ENCODE measurements at places on chromosomes 3 and 15.

GRCh38 chr3:149844091-149844490 is 31.1 kb downstream of the RNF13 start:
- peaks cover 49% of the 10 kb centered on the region for H3K36me3 ChIP-seq
- no peaks in the 10 kb centered on the region for H3K27me3 ChIP-seq
- H3K27ac ChIP-seq, result no peak overlapping the region
- no peak overlapping the region for H3K4me3 ChIP-seq
- H3K4me1 ChIP-seq, result peaks cover 68% of the 10 kb centered on the region

DNA sequence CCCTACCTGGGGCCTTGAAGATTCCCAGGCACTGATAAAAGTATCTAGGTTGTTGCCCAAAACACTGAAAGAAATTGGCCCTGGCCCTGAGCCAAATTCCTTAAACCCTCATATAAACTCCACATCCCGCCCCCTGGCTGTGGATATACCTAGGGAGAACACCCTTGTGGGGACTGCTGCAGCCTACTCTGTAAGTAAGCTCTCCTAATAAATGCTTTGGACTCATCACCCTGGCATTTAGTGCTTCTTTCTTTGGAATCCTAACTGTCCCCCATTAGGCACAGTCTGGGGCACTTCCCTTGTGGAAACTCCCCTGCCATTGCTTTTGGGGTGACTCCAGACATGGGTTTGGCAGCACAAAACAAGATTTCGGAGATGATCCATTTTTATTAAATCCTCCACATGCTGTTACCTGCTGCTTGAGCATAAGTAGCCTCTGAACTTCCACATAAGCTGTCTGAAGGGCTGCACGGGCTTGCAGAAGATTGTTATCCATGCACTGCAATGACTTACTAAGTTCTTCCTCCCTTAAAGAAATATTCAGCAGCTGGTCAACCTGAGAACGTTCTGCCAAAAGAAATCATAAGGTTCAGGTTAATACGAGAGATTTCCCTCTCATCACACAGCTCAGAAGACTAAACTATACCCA is 46.4 kb downstream of the ZNF106 start:
- no peaks in the 10 kb centered on the region for H3K27me3 ChIP-seq
- peaks cover 52% of the 10 kb centered on the region for H3K36me3 ChIP-seq
- H3K4me3 ChIP-seq, result no peak overlapping the region
- no peak for ATAC-seq
- no peak overlapping the region for H3K27ac ChIP-seq

GRCh38 chr15:35000511-35000910 is 12.4 kb upstream of the ZNF770 start:
- H3K4me3 ChIP-seq, result no peak overlapping the region
- H3K36me3 ChIP-seq, result no peaks in the 10 kb centered on the region
- no peak overlapping the region for H3K27ac ChIP-seq
- H3K4me1 ChIP-seq, result no peaks in the 10 kb centered on the region

GRCh38 chr3:162658003-162658402 is 1161.4 kb downstream of the OTOL1 start:
- no peak for ATAC-seq
- no peaks in the 10 kb centered on the region for H3K36me3 ChIP-seq
- no peaks in the 10 kb centered on the region for H3K4me1 ChIP-seq
- H3K4me3 ChIP-seq, result no peak overlapping the region

DNA sequence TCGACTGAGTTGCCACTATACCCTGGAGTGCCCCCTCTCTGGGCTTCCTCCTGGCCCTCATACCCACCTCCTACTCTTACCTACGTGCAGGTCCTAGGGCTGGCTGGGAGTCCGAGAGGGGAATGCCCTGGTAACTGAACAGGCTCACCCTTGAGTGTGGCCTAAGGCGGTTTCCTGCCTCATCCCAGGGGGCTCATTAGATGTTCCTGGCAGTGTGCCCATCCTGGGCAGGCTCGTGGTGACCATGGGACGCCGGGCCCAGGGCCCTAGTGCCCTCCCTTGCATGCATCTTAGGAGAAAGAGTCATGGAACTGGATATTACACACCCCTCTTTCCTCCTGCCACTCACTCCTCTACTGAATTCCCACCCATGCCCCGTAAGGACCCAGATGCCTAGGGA is 2.8 kb downstream of the SEMA4B start:
- H3K27ac ChIP-seq, result peak overlapping the region; percentile 50
- no peak for ATAC-seq
- no peaks in the 10 kb centered on the region for H3K27me3 ChIP-seq
- H3K4me3 ChIP-seq, result peak overlapping the region; percentile 24

DNA sequence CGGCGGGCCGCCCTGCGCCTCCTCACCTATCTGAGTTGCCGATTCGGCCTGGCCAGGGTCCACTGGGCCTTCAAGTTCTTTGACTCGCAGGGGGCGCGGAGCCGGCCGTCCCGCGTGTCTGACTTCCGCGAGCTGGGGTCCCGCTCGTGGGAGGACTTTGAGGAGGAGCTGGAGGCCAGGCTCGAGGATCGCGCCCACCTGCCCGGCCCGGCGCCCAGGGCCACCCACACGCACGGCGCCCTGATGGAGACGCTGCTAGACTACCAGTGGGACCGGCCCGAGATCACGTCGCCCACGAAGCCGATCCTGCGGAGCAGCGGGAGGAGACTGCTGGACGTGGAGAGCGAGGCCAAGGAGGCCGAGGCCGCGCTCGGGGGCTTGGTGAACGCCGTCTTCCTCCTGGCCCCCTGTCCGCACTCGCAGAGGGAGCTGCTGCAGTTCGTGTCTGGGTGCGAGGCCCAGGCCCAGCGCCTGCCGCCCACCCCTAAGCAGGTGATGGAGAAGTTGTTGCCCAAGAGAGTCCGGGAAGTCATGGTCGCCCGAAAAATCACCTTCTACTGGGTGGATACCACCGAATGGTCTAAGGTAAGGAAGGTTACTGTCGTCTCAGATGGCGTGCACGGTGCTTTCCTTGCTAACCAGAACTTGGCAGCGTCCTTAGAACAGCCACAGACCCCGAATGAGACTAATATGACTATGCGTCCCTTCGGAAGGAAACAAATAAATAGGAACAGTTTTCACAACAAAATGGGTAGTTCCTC is 567 bp downstream of the TICRR start:
- ATAC-seq, result no peak
- H3K4me1 ChIP-seq, result peaks cover 9% of the 10 kb centered on the region
- peaks cover 19% of the 10 kb centered on the region for H3K27me3 ChIP-seq
- H3K36me3 ChIP-seq, result no peaks in the 10 kb centered on the region
- H3K27ac ChIP-seq, result no peak overlapping the region

DNA sequence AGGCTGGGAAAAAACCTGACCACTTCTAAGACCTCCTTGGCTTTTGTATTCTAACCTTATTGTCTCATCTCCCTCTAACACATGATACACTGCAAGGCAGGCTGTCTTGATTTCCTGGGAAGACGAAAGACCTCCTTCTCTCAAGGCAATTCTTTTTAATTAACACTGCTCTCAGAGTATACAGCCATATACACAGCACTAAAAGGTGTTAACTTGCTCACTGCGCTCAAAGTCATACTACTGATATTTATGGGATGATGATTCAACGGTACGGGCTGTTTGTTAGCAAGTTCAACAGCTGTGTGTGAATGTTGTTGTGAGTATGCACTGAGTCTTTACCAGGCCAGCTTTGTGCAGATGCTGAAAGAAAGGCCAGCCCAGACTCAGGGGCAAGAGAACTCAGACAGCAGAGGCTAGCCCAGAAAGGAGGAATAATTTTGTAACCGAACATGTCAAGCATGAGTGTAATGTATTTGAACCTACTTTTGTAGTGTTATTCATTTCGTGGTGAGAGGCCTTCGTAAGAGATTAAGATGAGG is 229.9 kb downstream of the IL5RA start:
- no peaks in the 10 kb centered on the region for H3K4me1 ChIP-seq
- H3K27ac ChIP-seq, result no peak overlapping the region
- no peaks in the 10 kb centered on the region for H3K36me3 ChIP-seq
- no peaks in the 10 kb centered on the region for H3K27me3 ChIP-seq
- H3K4me3 ChIP-seq, result no peak overlapping the region

DNA sequence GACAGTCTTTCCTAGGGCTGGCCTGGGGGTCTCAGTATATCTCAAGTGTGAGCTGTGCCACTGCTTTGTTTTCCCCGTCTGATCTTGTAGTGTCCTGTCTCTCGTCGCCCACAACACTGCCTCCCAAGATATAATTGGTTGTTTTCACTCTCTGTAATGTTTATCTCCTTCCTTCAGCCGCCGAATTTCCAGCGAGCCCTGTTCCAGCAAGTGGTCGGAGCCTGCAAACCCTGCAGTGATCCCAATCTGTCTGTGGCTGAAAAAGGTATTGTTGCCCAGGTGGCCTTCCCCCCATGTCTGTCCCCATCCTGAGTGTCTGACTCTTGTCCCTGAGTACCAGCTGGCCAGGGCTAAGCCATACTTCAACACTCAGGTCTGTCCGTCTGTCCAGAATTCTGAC is 9.5 kb upstream of the MANF start:
- H3K27me3 ChIP-seq, result peaks cover 48% of the 10 kb centered on the region
- H3K36me3 ChIP-seq, result no peaks in the 10 kb centered on the region
- H3K4me3 ChIP-seq, result no peak overlapping the region
- ATAC-seq, result no peak
- no peaks in the 10 kb centered on the region for H3K4me1 ChIP-seq

GRCh38 chr3:112013058-112013783 is 14.5 kb downstream of the TAGLN3 start:
- H3K4me3 ChIP-seq, result no peak overlapping the region
- H3K27ac ChIP-seq, result no peak overlapping the region
- H3K27me3 ChIP-seq, result no peaks in the 10 kb centered on the region
- no peaks in the 10 kb centered on the region for H3K36me3 ChIP-seq
- peaks cover 19% of the 10 kb centered on the region for H3K4me1 ChIP-seq
- peak; percentile 75 for ATAC-seq

DNA sequence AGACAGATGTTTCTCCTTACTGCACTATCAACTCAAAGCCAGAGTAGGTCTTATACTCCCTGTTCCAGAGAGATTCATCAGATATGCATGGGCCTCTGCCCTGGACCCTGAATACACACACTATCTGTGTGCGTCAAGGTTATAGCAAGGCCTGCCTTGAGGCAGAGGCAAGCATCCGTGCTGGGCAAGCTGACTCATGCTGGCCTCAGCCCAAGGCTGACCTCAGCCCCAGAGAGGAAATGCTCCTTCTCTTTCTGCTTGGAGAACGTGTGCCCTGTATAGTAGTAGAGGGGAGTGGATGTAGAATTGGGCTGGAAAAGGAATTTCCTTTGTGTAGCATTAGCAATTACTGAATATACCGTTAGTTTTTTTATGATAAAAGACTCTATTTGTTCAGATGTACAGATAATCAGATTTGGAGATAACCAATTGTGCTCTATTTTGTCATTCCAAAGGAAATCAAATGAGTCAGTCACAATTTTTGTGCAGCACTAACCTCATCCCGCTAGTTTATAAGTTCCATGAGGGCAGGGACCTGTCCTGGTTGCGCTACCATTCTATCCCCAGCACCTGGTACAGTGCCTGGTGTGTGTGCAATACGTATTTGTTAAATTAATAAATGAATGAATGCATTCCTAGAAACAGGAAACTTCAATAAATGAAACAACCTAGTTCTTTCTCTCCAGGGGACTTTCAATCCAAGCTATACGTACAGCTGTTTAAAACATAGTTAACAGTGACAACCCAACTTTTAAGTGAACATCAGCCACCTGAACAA is 13.3 kb upstream of the PAQR9 start:
- H3K27me3 ChIP-seq, result peaks cover 35% of the 10 kb centered on the region
- H3K36me3 ChIP-seq, result no peaks in the 10 kb centered on the region
- H3K4me3 ChIP-seq, result no peak overlapping the region
- no peak overlapping the region for H3K27ac ChIP-seq
- H3K4me1 ChIP-seq, result no peaks in the 10 kb centered on the region

- no peak overlapping the region for H3K4me3 ChIP-seq
- H3K4me1 ChIP-seq, result no peaks in the 10 kb centered on the region
- ATAC-seq, result no peak
- H3K27me3 ChIP-seq, result no peaks in the 10 kb centered on the region
- H3K36me3 ChIP-seq, result no peaks in the 10 kb centered on the region
- no peak overlapping the region for H3K27ac ChIP-seq
These were observed 500.4 kb upstream of the CDIN1 start for GRCh38 chr15:36079021-36079420.

All from stimulated activated memory B cell treated with anti-CD40 and anti-IgM and Interleukin-4, amounts not matched to agents 10 μg/mL and 1 μg/mL and 100 μg/mL, for 72 hours (primary cell).